HuH-7.5 (cell line): ENCODE measurements at places on chromosomes 12 and 14.

DNA sequence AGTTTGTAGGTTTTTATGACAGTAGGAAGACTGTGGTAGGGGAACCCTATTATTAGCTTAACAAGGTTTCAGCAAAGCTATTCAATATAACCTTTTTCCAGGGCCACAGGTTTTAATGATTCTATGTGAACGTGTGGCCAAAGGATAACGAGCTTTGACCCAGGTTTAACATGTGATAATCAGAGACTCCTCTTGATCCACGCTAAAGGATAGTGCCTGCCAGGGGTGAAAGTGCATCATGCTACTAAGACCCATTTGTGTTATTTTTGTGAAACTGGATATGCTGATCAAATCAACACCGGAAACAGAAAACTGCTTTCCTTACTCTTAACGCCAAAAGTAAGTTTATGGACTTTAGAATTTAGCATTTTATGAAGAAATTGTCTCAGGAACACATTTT lies 909 bp upstream of the TAOK3 start:
- no peak for DNase-seq

DNA sequence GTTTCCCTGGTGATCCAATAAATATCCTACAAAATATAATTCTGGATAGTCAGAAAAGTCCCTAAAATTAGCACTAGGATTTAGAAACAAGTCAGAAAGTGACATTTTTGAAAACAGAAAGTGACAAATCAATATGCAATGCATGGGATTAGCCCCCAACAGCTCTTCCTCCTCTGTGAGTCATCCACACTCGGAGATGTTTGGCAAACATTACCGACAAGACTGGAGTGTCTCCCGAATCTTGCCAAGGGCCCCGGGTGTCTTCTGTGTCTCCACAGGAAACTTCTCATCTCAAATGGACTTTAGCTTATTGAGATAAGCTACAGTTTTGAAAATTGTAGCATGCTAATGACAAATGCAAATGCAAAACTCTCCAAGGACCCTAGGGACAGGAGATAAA lies 398.9 kb upstream of the CCDC196 start:
- no peak for DNase-seq

DNA sequence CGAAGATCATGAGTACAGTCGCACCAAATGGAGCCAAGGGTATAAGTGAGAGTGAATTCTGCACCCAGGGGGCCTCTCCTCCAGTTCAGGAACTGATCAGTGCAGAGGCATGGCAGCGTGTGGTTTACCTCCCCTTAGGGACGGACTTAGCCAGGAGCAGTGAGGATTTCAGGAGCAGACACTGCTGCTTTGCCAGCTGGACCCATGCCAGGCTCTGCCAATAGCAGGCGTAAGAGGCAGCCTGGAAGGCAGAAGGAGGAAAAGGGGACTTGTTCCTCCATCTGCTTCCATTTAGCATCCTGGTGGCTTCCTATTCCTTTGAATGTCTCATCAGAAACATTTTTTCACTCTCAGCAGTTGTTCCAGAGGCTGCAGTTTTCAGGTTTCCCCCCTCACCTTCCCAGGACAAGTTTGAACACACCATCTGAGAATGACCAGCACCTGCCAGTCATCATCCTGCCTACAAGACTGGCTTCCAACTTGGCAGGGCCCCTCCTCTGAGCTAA lies 137.0 kb upstream of the LMNTD1 start:
- no peak for DNase-seq

DNA sequence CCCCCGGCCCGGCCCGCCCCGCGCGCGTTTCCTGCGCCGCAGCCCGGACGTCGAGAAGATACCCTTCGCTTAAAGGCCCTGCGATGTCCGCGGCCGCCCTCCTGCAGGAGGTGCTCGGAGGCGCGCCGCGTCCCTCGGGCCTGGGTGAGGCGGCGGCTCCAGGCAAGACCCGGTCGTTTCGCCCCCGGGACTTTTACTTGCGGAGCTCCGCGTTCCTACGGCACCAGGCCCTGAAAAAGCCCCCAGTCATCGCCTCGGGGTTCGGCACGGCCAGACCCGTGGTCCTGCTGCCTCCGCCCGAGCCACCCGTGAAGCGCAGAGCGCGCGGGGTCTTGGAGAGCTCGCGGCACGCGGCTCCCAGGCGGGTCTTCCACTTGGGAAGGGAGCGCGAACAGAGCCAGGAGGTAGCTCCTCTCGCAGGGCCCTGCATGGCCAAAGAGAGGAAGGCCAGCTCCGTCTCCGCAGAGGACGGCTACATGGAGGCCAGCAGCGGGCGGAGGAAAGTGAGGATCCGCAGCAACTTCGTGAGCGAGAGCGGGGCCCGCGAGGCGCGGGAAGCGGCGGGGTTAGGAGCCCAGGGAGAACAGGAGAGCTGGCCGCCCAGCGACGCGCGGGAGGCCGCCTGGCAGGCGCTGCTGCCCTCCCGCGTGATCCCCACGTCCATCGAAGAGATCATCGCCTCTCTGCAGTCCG lies 26.9 kb downstream of the TTC6 start:
- no peak for DNase-seq

DNA sequence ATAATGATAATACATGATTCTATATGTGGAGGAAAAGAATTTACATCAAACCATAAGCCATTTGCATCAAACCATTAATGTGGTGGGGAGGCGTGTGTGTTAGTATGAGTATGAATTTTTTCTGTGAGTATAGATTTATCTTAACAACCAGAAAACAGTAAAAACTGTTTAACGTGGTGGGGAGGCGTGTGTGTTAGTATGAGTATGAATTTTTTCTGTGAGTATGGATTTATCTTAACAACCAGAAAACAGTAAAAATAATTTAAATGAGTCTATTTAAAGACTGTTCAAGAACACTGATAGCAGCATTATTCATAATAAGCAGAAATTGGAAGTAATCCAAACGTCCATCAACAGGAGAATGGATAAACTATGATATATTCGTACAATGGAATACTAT lies 9.1 kb upstream of the MSI1 start:
- no peak for DNase-seq

- no peak for DNase-seq
These were observed 333.3 kb downstream of the ZFP36L1 start for GRCh38 chr14:68459480-68460136.

DNA sequence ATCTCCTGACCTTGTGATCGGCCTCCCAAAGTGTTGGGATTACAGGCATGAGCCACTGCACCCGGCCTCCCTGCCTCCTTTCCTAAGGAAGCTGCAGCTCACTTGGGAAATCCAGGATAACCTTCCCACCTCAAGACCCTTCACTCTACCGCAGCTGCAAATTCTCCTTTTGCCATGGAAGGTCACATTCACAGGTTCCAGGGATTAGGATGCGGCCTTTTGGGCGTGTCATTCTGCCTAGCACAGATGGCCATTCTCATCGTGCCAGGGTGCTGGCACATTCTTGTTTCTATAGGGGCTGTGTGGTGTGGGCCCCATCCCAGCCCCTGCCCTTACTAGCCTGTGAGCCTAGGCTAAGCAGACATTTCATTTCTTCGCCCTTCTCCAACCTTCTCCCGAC lies 219.9 kb downstream of the CHST11 start:
- DNase-seq = no peak

DNA sequence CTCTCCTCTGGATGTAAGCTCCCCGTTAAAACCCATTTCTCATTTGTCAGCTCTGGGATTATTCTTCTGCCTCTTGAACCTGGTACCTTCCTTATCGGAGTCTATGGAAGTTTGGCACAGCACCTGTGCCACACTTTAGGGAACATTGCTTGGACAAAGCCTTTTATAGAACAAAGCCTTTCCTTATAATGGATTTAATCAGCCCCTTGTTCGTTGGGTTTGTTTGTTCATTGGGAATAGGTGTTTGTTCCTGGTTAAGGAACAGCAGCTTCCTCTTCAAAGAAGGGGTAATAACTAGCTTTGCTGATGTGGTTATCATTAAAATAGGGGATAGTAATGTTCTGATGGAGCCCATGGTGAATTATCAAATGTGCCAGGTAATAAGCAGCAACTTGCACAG lies 70.4 kb downstream of the NRXN3 start:
- DNase-seq = no peak

DNA sequence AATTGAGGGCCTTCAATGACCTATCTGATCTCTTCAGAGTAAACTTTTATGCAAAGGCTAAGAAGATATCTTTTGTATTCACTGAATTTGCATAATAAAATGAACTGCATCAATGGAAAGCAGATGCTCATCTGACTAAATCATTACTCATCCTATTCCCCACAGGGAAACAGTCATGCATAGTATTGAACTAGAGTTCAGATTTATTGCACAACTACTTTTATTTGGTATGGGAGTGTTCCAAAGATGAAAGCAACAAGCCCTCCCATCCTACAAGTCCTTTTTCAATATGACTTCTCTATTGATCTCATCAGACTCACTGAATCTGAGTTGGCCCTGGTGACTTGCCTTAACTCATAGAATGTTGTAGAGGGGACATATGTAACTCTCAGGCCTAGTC lies 159.8 kb downstream of the KITLG start:
- DNase-seq = no peak

DNA sequence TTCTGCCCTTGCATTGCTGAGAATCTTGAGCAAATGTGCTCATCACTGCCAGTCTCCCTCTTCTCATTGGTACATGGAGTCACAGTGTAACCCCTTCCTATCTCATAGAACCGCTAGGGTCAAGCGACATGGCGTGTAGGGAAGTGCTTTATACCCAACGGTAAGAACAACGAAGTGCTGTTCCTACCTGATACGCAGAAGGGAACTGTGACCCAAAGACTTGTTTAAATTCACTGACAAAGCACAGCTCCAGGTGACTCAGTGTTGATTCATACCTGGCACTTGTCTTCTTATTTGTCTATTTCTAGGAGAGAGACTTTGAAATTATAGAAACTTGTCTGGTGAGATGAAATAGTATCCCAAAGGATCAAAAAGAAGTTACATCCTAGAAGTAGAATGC lies 53.7 kb downstream of the FBXL14 start:
- no peak for DNase-seq

DNA sequence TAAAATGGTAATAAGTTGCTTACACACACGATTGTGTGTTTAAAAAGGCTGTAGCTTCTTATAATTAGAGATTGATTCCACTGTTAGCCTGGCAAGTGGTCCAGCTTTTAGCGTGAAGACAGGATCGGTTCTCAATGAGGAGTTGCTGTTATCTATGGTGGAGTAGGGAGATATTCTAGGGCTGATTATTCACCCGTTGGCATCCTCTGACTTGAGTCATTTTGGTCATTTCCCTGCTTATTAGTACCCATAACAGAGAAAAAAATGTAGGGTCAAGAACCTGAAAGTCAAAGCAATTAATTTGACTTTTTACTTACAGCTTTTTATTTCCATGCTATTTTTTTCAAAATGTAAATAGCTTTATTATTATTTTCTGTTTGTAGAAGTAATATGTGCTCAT lies 76.0 kb downstream of the KCNK13 start:
- DNase-seq = no peak

DNA sequence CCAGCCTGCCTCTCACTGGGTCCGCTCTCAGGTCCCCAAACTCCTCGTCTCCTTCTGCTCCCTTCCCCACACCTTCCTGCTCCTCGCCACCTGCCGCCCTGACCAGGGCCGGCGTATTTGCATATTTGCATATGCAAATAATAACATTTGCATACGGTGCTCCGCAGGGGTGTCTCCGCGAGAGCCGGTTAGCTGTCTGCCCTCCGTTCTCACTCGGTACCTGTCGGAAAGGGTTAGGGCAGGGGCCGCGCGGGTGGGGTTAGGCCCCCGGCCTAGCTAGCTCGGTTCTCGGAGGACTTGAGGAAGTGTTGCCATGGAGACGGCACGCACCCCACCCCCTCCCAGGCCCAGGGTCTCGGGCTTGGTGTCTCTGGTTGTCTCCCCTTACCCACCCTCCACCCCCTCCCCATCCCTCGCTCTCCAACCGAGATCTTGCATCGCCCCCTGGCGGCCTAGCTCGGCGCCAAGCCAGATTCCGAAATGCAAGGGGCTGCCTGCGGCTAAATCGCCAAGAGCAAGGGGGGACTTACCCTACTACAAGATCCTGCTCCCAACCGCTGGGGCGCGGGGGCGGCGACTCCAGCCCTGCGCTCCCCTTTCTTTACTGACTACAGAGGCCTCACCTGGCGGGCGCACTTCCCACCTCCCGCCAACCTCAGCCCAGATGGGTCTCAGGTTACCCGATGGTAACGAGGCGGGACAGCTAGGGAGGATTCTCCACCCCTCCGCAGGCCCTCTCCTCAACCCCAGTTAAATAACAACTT lies 8.1 kb downstream of the STAC3 start:
- DNase-seq = peak; percentile 83

DNA sequence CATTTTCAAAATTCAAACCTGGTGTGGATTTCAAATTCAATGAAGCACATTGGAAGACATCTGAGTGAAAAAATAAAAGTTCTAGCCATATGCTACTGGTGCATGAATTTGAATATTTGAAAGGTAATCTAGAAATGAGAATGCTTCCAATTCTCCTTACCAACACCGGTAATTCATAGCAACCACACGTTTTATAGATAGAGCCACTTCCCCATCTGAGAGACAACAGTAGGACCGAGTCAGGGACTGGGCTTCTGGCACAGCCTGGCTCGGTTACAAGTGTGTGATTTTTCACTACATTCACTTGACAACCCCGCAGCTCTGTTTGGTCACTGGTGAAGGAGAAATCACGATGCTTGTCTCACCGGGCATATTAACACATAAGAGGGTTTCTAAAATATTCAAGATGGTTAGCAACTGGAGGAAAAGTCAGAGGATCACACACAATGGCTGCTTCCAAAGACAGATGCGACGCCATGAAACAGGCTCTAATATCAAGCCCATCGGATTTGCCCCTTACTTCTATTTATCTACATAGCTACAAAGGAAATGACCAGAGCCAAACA lies 86.5 kb upstream of the FOXN3 start:
- DNase-seq = no peak

- DNase-seq = no peak
These were observed 57.5 kb downstream of the SOS2 start for GRCh38 chr14:50173891-50174290.

DNA sequence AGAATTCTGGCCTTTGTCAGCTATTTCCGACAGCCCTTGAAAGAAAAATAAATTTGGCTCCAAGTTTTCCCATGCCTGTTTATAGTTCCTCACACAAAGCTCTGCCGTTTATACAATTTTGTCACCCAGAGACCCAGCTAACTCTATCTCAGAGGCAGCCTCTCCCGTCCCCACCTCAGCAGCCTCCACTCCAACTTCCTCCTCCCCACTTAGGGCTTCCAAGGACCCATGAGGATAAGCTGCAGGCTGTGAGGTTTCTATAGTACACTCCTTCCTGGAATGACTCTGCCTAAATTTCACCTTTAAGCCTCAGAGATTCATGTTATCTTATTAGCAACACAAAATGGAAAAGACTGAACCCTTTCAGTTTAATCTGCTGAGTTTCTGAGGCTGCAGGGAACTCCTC lies 71.8 kb downstream of the TTC9 start:
- DNase-seq = no peak

GRCh38 chr12:8779281-8779680 lies 43.1 kb upstream of the A2ML1 start:
- no peak for DNase-seq

DNA sequence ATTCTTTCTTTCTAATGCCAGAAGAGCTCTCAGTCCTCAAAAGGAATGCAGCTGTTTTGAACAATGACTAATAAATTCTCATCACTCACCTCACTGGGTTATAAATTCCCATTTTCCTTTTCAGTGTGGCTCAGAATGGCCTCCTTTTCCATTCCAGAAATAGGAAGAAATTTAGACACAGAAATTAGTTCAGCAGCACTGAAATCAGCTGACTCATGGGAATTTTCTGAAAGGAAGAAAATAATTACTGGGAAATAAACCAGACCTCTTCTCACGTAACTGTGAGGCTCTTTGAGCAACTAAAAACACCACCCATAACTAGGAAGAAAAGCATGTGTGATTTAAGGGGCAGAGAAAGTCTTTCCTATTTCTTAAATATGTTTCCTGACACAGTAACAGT lies 23.8 kb downstream of the CD163 start:
- no peak for DNase-seq

GRCh38 chr12:6934110-6934509 lies 6.4 kb downstream of the ATN1 start:
- no peak for DNase-seq
